Activated CD8-positive, alpha-beta T cell treated with anti-CD3 and anti-CD28 coated beads for 36 hours (primary cell): ENCODE measurements at places on chromosomes 11 and 22. TPM values are rescaled to one million over a fixed set of nuclear protein-coding genes. Genes with fewer than 3 reads are reported as not detected.

Gene MGAT3
- 0.90 TPM for total RNA-seq

Gene OR5D18
- total RNA-seq = not detected

- DNase-seq = no peak
Observed at GRCh38 chr22:20865875-20866445, 7.2 kb downstream of the SNAP29 start.

DNA sequence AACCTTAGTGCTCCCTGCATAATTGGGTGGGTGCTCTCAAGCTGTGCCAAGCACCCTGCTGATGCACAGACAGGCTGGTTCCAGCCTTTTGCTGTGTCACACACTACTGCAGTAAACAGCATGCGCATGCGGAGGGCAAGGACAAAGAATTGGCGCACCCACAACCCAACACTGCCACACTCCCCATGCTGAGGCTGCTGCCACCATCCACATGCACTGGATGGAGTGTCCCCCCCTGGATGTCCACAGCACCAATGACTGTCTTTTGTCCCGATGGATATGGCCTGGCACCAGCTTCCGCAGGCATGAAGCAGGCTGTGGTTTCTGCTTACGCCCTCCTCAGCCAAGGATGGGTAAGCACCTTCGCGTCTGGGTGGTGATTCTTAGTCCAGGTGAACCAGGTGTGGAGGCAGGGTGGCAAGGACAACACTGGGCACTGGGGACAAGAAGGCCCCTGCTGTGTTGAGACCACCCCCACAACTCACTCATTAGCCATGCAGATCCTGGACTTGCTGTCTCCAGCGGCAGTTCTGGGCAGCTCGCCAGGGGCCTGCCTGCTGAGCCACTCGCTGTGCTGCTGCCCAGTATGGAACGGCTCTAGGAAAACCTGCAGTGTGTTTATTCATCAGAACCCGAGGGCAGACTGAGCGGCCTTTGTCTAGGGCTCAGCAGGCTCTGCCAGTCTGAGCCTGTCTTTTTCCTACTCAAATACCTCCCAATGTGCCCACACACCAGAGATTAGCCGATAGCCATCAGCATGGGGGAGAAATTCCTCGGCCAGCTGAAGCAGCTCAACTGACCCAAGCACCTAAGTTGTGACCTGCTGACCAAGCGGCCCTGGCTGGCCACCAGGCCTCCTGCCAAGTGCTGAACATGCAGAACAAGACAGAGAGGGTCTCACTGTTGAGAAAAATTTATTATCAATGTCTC is 8.2 kb upstream of the NAP1L4 start:
- no peak for DNase-seq

GRCh38 chr11:92048415-92048814 is 176.2 kb upstream of the FAT3 start:
- no peak for DNase-seq

DNA sequence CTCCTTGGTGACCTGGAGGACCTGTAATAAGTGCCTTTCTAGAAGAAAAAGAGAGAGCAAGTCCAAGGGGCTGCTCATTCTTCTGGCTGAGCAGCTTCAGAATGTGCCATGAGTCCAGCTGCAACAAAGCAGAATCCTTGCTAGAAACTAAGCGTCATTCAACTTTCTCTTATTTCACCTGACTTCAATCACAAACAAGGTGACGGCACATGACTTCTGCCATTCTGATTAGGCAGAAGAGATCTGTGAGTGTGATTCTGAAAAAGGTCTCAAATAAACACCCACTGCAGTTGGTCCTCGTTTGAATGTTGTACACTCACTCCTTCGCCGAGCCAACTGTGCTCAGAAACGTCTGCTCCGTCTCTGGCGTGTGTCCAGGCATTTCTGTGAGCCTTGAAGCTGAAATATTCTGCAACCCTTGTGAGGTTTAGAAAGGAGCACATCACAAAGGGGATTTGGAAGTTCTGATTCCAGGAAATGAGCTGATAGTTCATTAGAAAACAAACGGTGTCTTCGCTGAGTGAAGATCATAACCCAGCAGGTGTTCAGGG is 623.8 kb upstream of the KIRREL3 start:
- DNase-seq = no peak

DNA sequence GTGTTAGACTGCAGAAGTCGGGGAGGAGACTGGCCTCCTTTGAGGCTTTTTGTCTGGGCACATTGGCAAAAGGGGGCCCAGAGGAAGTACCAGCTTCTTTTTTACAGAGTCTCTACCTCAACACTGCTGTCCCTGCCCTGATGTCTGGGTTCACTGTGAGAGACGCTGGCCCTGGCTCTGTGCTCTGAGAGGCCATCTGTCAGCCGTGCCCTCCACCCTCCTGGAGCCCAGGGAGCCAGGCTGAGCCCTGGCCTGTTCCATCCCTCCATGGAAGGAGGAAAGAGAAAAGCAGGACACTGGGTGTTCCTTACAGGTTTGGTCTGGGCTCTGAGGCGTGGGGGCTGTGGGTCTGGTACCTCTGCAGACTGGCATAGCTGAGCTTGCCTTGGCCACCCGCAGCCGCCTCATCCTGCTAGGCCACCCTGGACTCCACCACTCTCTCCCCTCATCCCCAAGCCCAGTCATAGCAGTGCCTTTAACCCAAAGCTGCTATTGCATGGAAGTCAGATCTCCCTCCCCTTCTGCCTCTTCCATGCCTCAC is 105.5 kb upstream of the PARVA start:
- DNase-seq = no peak
